ENCODE measurements at places on chromosomes 5 and 9.

DNA sequence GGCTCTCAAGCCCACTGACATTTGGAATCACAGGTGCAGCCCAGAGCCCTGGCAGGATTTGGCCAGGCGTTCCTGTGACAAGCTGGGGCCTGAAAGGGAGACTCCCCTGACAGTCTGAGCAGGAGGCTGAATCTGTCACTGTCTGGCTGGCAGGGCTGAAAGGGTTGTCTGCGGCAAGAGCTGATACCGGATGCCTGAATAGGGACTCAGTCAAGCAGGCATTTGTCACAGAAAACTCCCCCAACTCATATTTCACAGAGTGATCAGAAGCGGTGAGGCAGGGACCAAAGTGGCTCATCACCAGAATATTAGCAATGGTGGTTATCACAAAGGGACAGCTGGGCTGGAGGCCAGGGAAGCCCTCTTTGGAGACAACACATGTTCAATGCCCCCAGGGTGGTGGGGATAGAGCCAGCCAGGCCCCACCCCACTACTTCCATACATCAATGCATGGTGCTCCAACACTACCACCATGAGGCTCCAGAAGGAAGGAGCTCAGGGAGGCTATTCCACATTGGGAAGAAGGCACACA, 295.5 kb downstream of the DTWD2 start:
- no peak for DNase-seq

- no peak for DNase-seq
Measured at GRCh38 chr5:65989158-65989557, 62.8 kb downstream of the ERBIN start.

DNA sequence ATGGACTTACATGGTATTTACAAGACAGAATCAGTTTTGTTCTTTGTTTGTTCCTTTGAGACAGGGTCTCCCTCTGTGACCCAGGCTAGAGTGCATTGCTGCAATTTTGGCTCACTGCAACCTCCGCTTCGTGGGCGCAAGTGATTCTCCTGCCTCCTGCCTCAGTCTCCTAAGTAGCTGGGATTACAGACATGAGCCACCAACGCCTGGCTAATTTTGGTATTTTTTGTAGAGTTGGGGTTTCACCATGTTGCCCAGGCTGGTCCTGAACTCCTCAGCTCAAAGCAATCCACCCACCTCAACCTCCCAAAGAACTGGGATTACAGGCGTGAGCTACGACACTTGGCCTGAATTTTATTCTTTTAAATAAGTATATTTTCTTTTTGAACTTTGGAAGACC, 27.6 kb downstream of the RAB24 start:
- DNase-seq: no peak

- no peak for DNase-seq
Measured at GRCh38 chr9:111198936-111199335, 131.1 kb downstream of the OR2K2 start.

- no peak for DNase-seq
Measured at GRCh38 chr5:99258819-99259218, 330.0 kb upstream of the CHD1 start.

DNA sequence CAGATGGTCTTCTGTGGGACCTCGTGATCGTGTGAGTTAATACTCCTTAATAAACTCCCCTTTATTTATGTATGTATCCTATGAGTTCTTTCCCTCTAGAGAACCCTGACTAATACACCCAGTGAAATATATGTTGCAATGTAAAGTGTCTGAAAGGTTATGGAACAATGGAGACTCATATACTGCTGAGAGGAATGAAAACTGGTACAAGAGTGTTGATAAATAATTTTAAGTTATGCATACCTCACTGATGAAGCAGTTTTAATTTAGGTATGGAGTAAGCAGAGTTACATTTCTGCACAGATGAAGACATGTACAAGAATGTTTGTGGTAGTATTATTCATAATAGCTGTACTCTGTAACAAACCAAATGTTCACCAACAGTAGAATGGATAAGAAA, 438.3 kb downstream of the TAF11L14 start:
- DNase-seq: no peak

DNA sequence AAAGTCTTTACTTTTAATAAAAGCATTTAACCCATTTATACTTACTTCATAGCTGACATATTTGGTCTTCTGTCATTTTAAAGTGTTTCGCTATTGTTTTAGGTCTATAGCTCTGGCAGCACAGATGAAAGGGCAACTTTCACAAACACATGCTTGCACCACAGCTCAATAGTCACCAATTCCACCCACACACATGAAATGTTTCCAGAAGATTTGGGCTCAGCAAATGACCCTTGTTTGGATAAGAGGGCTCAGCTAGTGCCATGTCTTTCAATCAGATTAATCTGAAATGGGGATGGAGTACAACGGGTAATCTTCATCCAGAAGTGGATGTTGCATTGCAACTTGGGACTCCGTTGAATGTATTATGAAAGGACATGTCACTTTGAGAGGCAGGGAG, 176.0 kb downstream of the FGF18 start:
- no peak for DNase-seq

GRCh38 chr5:16574789-16575721, 41.7 kb downstream of the RETREG1 start:
- peak; percentile 93 for DNase-seq

- DNase-seq: no peak
Measured at GRCh38 chr5:150241298-150242160, 48.0 kb downstream of the CAMK2A start.

GRCh38 chr5:28580616-28581015, 1542.2 kb upstream of the CDH9 start:
- no peak for DNase-seq

GRCh38 chr5:14838396-14839319, 32.9 kb downstream of the ANKH start:
- DNase-seq: no peak

DNA sequence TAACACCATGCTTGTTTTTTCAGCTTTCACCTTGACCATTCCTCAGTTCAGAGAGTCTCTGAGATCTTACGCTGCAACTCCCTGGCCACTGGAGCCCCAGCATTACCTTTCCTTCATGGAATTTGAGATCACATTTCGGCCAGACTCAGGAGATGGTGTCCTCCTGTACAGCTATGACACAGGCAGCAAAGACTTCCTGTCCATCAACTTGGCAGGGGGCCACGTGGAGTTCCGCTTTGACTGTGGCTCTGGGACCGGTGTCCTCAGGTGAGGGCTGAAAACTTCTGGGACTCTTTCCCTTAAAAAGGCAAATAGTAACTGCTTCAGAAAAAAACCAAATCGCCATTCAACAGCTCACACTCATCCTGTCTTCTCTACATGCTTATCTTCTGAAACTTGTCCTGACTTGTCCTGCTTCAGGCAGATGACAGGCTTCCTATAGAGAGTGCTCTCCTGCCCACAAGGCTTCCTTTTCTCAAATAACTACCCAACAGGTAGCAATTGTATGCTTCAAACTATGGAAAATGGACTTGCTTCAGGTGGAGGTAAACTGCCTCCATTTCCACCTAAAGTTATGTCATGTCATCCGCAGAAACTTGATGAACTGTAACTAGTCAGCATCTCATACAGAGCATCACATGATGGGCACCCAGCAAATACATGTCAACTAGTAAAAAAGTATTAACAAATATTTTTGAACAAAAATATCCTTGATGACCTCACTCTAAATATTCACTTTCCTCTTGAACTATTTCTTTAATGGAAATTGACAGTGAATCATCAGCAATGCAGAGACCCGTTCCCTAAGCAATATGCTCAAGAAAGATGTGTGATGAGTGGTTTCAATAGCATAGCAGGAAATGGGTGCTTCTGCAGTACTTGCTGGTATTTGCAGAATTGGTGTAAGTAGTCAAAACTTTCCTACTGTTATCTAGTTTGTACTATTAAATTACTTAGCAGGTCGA, 129.2 kb downstream of the LIFR start:
- no peak for DNase-seq

GRCh38 chr5:114266374-114266773, 95.5 kb upstream of the KCNN2 start:
- no peak for DNase-seq

DNA sequence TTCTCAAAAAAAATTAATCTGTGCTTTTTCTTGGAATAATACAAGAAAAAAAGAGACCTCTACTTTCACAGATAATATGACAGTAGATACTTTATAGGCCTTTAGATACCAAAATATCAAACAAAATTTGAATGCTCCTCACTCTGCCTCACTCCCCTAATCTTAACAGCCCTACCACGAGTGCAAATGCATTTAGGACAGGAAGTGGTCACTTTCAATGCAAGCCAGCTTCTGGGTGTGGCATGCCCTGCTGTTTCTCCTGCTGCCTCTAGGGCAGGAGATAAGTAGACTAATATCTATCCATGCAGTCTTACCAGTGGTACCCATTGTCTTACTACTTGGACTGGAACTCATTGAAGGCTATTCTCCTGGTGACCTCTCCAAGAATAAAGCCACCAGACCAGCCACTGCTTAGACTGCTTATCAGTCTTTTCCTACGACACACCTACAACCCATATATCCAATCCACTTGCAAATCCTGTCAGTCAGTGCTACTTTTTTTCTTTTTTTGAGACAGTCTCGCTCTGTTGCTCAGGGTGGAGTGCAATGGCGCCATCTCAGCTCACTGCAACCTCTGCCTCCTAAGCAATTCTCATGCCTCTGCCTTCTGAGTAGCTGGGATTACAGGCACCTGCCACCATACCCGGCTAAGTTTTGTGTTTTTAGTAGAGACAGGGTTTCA, 23.0 kb downstream of the FRRS1L start:
- DNase-seq: no peak

- no peak for DNase-seq
Measured at GRCh38 chr5:19568004-19568403, 420.0 kb downstream of the CDH18 start.

GRCh38 chr5:124355928-124356327, 390.5 kb downstream of the ZNF608 start:
- no peak for DNase-seq

GRCh38 chr5:150078802-150079689, 7.3 kb downstream of the CSF1R start:
- no peak for DNase-seq

GRCh38 chr5:107092695-107093094, 578.0 kb downstream of the EFNA5 start:
- no peak for DNase-seq

DNA sequence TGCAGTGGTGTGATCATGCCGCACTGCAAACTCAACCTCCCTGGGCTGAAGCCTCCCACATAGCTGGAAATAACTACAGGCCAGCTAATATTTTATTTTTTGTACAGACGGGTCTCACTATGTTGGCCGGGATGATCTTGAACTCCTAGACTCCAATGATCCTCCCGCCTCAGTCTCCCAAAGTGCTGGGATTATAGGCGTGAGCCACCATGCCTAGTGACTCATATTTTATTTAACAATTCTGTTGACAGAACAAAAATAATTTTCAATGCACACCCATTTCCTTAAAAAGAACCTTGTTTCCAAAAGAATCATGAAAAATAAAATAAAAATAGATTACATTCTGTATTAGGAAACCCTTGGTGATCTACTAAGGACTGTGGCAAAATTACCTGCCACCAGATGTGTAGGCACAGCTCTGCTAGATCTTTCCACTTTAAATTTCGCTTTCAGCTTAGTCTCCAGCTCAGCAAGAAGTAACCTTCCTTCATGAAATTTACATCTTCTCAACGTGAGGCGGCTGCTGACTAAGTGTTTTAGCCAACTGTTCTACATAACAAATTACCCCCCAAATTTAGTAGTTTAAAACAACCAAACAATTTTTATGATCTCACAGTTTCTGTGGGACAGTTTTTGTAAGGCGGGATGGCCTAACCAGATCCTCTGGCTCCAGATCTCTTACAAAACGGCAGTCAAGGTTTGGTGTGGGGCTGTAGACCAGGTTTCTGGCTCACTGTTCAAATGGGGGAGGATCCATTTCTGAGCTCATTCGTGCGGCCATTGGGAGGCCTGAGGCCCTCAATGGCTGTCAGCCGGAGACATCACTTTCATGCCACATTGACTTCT, 32.6 kb upstream of the GOLPH3 start:
- no peak for DNase-seq

DNA sequence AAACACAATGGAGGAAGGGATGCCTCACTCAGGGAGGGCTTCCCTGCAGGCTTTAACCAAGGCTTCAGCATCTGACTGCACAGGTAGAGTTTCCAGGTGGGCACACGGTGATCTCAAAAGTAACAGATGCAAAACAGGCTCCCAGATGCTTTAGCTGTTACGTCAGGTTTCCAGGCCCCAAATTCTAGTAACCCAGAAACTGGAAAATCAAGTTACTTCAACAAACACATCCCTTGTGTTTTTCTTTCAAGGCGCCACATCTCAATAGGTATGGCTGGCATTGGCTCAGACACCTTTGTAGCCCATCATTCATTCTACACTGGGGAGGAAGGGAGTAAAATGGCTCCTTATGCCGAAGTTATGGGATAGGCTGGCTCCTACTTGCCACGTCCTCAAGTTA, 27.4 kb downstream of the NRG2 start:
- no peak for DNase-seq

GRCh38 chr9:69622676-69623075, 49.5 kb downstream of the APBA1 start:
- peak; percentile 19 for DNase-seq

GRCh38 chr5:107300721-107301327, 369.9 kb downstream of the EFNA5 start:
- no peak for DNase-seq

- no peak for DNase-seq
Measured at GRCh38 chr5:112159435-112159834, 259.6 kb downstream of the EPB41L4A start.

DNA sequence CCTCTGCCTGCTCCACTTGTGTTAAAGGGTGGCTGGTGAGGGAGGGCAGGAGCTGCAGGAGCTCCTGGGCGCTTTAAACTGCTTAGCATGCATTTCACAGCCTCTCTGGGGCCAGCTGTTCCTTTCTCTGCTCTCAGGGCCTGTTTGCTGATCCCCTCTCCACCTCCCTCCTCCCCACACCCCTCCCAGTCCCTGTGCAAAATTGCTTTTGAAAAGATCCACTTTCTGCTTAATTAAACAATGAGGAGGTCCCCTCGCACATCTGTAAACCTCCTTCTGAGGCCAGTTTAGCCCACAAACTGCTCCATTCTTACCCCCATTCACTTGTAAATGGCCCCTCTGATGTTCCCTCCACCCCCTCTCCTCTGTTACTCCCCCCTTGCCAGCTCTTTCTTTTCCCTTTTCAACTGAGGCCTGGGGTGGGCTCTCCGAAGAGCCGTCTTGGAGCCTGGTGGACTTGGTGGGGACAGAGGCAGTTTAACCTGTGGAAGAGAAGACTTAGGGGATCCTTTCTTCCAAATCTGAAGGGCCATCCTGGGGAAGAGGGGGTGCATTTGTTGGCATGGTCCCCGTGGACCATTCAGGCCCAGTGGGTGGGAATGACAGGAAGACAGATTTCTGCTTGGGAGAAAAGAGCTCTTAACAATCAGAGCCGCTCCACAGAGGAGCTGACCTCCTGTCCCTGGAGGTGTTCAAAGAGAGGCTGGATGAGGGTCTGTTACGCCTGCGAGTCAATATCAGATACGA, 12.0 kb downstream of the URM1 start:
- peak; percentile 90 for DNase-seq

- no peak for DNase-seq
Measured at GRCh38 chr5:16774806-16775205, 158.0 kb upstream of the RETREG1 start.

DNA sequence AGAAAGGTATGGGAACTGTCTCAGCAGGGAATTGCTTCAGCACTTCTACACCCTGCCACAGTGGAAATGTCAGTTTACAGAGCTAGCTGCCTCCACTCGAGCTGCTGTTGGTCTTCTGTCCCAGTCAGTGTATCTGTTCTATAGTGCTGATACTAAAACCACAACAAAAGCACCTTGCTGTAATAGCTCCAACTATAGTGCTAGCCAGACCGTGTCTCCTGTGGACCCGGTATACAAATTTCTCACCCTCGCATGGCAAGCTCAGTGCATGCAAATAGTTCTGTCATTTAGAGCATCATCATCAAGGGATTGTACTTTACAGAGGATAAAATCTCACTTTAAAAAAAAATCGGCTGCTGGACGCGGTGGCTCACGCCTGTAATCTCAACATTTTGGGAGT, 51.5 kb upstream of the IQGAP2 start:
- DNase-seq: no peak

Data from pons (tissue), 1 donor.